ENCODE measurements at places on chromosomes 7 and 10.

- no peak for DNase-seq
Measured at GRCh38 chr10:30555465-30555864, 74.1 kb downstream of the LYZL2 start.

DNA sequence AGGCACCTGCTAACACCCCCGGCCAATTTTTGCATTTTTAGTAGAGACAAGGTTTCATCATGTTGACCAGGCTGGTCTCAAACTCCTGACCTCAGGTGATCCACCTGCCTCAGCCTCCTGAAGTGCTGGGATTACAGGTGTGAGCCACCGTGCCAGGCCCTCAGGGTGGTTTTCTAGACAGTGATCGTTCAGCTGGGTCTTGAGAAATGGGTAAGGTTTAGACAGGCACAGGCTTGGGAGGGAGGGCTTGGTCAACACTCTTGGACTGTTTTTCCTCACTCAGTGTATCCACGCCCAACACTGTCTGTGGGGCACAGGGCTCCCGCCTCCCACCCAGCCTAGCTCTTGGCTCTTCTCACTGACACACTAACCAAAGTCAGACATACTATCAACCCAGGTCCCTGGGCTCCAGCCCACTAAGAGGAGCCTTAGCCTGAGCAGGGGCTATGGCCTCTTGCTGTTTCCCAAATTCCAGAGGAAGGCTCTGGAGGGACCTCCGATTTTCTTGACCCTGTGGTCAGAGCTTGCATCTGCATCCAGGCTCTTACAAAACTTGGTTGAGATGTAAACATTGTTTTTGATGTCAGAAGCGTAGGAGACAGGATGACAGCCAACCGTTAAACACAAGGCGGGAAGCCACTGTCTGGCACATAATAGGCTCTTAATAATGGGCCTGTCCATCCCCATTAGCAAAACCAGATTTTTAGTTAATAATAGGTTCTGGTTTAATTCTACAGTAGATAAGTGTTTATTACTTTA is 143.9 kb downstream of the PRKAG2 start:
- DNase-seq = no peak

DNA sequence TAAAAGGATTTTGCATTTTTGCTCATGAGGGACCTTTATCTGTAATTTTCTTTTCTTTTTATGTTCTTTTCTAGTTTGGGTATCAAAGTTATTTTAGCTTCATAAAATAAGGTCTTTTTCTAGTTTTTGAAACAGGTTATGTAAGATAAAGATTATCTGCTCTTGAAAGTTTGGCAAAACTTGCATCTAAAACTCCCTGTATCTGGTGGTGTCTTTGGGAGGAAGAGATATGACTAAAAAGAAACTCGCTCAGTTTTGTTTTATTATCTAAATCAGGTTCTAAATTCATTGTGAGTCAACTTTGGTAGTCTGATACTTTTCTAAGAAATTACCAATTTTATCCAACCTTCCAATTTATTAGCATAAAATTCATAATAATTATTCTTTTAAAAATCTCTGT is 55.1 kb downstream of the VCL start:
- DNase-seq = no peak

DNA sequence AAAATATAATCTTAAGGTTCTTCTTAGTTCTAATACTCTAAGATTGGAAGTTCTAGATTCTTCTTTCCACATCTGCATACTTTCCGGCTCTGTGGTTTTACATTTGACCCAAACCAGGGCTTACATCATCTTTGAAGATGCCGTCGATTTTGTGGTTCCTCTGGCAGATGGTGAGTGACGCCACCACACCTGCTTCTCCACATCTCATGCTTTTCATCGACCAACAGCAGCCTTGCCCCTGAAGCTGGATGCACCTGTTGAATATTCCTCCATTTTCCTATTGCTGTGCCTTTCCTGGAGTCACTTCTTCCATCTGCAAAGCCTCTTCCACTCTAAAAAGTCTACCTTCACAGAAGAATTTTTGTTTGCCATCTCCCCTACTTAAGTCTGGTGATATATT is 121.3 kb downstream of the PRKCQ start:
- no peak for DNase-seq

- DNase-seq = no peak
Measured at GRCh38 chr7:41912851-41913567, 210.1 kb upstream of the INHBA start.

DNA sequence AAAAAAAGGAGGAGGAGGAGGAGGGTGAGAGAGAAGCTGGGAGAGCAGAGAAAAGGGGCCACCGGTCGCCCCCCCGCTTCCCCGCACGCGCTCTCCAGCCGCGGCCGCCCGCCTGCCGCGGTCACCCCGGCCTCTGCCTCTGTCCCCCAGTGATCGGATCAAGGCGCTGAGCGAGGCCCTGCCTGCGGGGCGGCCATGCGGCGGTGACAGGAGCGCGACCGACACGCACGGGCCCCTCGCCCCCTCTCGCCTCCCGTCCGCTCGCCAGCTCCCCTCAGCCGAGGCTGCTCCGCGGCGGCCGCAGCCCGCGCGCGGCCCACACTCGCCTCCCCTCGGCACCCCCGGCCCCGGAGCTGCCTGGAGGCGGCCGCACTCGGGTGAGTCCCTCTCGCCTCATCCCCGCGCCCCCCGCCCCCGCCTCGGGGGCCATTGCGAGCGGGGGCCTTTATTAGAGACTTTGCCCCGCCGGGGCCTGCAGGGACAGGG is at the start of gene GTF2I:
TSS of gene GTF2I (plus strand) at position 27 of the 486 bp plus-strand sequence. CDS start 31,411 bp downstream, outside the sequence.
- DNase-seq = no peak

DNA sequence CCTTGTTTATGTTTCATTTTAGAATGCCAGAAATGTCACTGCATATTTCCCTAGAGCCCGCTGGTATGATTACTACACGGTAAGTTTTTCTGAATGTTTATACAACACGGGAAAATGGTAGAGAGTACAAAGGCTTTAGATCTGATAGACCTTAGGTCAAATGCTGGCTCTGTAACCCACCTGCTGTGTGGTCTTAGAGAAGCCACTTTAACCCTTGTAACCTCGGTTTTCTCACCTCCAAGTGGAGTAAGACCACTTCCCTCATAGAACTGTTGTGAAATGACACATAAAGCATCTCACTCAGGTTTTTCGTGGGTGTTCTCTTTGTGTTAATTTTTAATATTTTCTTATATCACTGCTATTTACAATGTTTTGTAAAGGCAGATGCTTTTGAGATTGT is 13.9 kb upstream of the MGAM2 start:
- no peak for DNase-seq

GRCh38 chr10:5360318-5360915 is 4.3 kb upstream of the UCN3 start:
- no peak for DNase-seq

DNA sequence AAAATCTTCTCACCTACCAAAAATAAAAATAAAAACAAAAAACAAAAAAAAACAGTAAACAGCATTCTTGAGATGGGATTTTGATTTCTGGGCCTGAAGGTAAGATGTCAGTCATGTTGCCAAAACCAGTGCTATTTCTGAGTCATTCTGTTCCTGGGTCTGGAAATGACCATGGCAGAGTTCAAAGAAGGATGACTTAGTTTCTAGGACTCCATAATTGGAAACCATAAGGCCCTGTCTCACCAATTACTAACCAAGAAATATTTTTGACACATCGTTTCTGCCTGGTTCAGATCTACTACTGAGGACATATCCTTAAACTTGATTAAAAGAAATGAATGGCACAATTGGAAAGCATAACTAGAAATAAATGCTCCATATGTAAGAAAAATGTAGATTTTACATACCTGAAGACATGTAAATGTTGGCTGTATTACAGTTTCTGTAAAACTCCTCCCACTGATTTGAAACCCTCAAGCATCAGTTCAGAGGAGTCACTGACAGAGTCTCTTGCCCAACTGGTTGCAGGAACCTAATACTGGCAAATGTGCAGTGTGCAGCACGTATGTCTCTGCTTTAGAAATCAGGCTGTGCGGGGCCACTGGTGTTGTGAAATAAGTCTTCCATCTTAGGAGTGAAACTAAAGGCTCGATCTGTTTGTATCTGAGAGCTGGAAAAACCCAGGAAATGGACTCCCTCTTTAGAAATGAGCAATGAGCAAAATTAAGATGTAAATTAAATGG is 84.8 kb upstream of the EGR2 start:
- DNase-seq = no peak

DNA sequence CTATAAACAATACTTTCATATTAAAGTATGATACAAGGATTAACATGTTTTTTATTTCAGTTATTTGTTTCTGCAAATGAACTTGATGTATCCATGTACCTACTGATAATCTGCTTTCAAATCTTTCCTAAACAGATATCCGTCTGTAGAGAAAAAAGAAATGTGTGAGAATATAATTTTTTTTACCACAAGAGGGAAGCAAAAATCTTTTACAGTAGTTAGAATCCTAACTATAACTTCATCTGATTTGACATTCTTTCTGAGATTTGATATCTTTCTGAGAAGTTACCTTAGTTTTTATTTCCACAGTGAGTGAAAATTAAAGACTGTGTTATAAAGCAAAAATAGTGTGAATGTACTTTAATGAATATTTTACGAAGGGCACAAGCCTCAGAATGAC is 203.9 kb upstream of the PCLO start:
- no peak for DNase-seq

DNA sequence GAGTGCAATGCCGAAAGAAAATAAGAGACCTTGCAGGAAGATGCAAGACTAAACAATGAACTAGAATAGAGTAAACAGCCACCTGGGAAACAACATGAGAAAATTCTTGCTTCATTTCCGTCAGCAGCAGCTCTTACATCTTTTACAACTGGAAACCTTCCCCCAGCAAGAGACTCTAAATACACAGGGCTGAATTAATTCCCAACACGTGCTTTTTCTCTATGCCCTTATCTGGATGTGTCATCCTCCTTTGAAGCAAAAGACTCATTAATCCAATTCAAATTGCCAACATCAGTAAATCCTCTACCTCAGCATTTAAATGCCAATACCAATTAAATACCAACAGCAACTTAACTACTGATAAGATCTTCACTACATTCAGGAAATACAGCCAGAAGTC is 99.0 kb upstream of the PDE1C start:
- DNase-seq = no peak

Measured in KG1 (cell line).